ENCODE measurements at places on chromosomes 11 and 22. TPM values are rescaled to one million over a fixed set of nuclear protein-coding genes. Genes with fewer than 3 reads are reported as not detected.

DLG2 gene
- 2.7 TPM for total RNA-seq

IRAG1 gene
- not detected for total RNA-seq

OR51B2 gene
- total RNA-seq, result not detected

OR56A4 gene
- not detected for total RNA-seq

IGLL5 gene
- not detected for total RNA-seq

TBX1 gene
- not detected for total RNA-seq

EMID1 gene
- not detected for total RNA-seq

SEZ6L gene
- total RNA-seq, result not detected

MUC6 gene
- total RNA-seq, result not detected

TRIM29 gene
- total RNA-seq, result not detected

C22orf42 gene
- not detected for total RNA-seq

MACROD1 gene
- total RNA-seq, result 8.1 TPM

TRAF6 gene
- total RNA-seq, result 23.7 TPM
